BJ (cell line): ENCODE measurements at places on chromosomes 1 and 21. TPM values are rescaled to one million over a fixed set of nuclear protein-coding genes. Genes with fewer than 3 reads are reported as not detected.

The CFHR2 gene
- not detected in 2 replicates for polyA plus RNA-seq

DNA sequence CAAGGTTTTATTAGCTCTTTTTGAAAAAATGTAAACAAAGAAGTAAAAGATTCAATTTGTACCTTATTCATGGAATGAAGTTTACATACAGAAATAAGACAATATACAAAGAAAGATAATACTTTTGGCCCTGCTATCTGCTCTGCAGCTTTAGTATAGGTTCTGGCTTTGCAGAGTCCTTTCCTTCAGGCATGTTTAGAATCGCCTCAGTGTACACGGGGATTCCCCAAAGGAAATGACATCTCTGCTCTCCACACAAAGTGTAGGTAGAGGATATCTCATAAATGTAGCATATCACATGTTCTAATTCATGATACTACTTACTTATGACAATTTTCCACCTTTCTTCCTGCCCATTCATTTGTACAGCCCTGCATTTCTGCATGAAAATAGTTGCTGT is 222.6 kb upstream of the DPYD start:
- no peak for DNase-seq

DNA sequence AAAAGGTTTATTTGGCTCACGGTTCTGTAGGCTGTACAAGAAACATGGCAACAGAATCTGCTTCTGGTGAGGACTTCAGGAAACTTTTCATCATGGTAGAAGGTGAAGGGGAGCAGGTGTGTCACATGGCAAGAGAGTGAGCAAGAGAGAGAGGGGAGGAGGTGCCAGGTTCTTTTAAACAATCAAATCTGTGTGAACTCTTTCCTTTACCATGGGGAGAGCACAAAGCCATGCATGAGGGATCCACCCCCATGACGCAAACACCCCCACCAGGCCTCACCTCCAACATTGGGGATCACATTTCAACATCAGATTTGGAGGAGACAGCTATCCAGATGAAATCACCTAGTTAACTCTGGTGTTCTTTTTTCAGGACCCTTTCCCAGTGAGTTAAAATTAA is 103.6 kb downstream of the GALNT2 start:
- DNase-seq, result no peak

GRCh38 chr1:158087320-158087927 is 93.3 kb upstream of the CD1D start:
- no peak for DNase-seq

GRCh38 chr1:204468206-204468605 is 26.4 kb downstream of the PIK3C2B start:
- no peak for DNase-seq
